Endothelial cell of umbilical vein (primary cell): ENCODE measurements at places on chromosomes 11 and 22. TPM values are rescaled to one million over a fixed set of nuclear protein-coding genes. Genes with fewer than 3 reads are reported as not detected.

- DNase-seq, result peak; percentile 27
Measured at GRCh38 chr22:45632791-45633515, 38.7 kb upstream of the ATXN10 start.

DNA sequence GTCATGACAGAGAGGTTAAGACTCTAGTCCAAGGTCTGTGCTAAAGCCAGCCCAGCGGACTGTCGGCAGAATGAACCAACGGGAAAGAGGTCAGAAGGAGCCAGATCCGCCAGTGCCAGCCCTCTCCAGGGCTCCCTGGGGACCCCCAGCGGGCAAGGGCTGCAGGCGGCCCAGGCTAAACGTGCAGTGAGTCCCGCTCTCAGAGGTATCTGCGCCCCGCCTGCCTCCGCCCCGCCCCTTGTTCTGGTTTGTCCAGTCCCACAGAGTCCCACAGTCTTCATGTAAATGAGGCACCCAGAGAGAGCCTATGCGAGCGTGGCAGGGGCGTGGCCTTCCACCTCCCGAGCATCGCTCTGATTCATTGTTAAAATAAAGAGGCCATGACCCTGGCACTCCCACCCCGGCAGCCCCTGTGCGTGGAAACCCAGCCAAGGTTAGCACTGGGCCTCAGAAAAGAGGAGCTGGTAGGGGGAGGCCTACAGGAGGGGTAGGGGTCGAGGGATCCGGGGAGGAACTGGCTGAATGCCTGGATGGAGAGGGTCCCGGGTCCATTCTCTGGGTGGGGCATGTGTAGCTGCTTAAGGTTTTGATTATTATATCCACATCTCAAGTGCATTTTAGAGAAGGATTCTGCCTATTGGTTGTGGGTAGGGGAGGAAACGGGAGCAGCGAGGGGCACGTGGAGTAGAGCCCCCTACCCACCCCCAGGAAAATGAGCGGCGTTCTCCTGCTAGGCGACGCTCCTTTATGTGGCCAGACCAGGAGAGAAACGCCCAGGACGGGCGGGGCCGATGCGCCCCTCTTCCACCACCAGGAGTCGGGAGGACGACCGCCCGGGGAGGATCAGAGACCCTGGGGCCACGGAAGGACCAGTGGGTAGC lies at the start of gene TRIOBP:
TRIOBP (plus strand) TSS at position 392 of the 881 bp plus-strand sequence. CDS start 4,318 bp downstream, outside the sequence.
- peak; percentile 96 for DNase-seq

DNA sequence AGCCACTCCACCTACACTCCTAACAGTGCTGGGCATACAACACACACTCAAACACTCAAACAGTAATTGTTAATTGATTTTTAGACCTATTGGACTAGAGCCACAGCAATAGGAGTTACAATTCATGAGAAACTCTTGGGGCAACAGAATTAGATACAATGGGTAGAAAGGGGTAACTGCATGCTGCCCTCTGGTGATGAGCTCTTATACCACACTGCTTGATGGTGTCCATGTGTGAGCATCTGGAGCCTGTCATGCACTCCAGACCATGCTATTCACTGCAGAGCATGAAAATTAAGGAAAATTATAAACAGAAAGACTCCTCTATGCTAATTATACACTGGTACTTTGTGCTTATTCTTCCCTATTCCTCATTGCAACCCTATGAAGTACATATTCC lies 975.5 kb upstream of the CCDC90B start:
- DNase-seq, result no peak

RIMBP3B gene
- not detected in 2 replicates for polyA plus RNA-seq

- DNase-seq, result no peak
Measured at GRCh38 chr22:49994361-49995040, 18.1 kb downstream of the IL17REL start.

- no peak for DNase-seq
Measured at GRCh38 chr11:117908109-117908895, 20.9 kb downstream of the TMPRSS13 start.

GRCh38 chr11:70306586-70307033 lies 36.1 kb downstream of the PPFIA1 start:
- peak; percentile 56 for DNase-seq

GRCh38 chr22:30386608-30386959 lies 627 bp downstream of the RNF215 start:
- no peak for DNase-seq

- DNase-seq, result no peak
Measured at GRCh38 chr11:23405350-23405937, 545.2 kb upstream of the CCDC179 start.

APOA5 gene
- polyA plus RNA-seq, result not detected in 2 replicates

- peak; percentile 65 for DNase-seq
Measured at GRCh38 chr11:26331911-26332571, at the start of gene ANO3. TSS of gene ANO3 (plus strand) at chr11:26332130. CDS start at chr11:26332276, 146 bp downstream.

OR8U1 gene
- polyA plus RNA-seq, result not detected in 2 replicates

DNA sequence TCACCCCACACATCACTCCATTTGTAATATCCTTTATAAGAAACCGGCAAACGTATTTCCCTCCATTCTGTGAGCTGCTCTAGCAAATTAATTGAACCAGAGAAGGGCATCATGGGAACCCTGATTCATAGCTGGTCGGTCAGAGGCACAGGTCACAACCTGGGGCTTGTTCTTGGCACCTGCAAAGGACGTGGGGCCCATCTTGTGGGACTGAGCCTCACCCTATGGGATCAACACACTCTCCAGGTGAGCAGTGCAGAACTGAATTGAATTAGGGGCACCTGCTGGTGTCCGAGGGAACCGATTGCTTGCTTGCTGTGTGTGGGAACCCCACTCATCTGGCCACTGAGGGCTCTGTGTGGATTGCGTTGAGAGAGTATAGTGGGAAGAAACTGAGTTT lies 145.3 kb downstream of the CTTN start:
- no peak for DNase-seq

- peak; percentile 36 for DNase-seq
Measured at GRCh38 chr22:22692707-22693530, 48.5 kb downstream of the GGTLC2 start.

GRCh38 chr11:134207538-134208239 lies 16.1 kb downstream of the NCAPD3 start:
- peak; percentile 10 for DNase-seq

DNA sequence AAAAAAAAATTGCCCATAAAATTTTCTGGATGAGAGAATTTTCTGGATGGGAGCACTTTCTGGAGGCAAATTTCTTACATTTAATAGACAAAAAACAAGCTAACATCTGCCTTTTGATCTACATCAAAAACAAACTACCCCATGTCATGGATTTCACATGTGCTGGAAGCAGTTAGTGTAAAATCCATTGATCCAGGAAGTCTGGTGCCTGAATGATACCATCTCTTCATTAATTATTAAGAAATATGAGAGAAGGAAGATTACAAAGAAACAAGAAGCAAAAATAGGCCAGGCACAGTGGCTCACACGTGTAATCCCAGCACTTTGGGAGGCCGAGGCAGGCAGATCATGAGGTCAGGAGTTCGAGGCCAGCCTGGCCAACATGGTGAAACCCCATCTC lies 53.2 kb upstream of the FAM181B start:
- peak; percentile 15 for DNase-seq

DNA sequence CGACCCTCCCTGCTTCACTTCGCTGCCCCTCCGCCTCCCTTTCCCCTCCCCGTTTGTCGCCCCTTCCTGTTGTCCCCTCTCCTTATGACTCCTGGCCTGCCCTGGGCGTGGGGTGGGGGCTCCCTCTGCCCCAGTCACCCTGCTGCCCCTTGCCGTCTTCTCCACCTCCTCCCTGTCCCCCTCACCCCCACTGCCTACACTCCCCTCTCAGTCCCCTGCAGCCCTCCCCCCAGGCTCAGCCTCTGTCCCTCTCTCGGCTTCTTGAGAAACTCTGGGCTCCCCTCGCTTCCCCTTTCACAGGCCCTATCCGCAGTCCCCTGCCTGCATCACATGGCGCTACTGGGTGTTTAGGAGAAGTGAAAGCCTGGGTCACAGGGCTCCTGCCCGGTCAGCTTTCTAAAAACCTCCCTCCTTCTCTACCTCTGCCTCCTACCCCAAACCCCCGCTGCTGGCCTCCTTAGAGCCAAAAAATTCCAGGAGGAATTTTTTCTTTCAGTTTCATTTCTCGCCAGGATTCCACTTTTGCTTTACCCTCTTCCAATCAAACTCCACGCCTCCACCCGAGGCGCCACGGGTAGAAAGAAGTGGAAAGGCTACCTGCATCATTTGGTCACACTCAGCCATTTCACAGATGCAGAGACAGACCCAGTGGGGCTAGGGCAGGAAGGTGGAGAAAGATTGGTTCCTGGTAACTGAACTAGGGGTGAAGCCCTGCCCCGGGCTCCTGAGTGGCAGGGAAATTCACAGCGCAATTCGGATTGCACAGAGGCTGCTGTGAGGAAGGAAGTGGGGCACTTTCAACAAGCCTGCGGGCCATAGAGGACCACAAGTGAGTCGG lies at the start of gene SLC15A3:
SLC15A3 (minus strand) TSS at position 273 of the 838 bp plus-strand sequence. CDS start 625 bp downstream, outside the sequence.
- DNase-seq, result peak; percentile 37

DNA sequence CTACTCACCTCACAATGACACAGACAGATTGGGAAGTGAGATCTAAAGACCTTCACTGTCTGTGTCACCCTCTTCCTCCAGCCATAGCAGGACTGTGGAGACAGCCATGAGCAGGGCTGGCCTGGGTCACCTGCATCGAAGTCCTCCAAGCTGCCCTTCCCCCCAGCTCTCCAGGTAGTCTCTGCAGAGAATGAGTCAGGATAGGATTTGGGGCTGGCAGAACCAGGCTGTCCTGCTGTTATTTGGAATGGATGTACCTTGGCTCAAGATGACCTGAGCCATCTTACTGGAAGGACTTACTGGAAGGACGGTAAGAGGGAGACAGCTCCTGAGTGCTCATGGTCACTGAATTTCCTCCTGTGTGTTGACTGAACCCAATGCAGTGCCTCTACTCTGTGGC lies 29.2 kb downstream of the GGTLC2 start:
- DNase-seq, result no peak

GRCh38 chr11:33234397-33235190 lies 22.6 kb upstream of the HIPK3 start:
- DNase-seq, result peak; percentile 87

DNA sequence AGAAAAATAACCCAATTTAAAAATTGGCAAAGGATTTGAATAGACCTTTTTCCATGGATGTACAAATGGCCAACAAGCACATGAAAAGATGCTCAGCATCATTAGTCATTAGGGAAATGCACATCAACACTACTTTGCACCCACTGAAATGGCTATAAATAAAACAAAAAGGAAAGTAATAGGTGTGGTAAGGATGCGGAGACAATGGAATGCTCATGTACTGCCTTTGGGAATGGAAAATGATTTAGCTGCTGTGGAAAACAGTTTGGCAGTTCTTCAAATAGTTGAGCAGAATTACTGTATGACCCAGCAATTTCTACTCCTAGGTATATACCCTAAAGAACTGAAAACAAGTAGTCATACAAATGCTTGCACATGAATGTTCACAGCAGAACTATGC lies 37.4 kb downstream of the LARGE2 start:
- no peak for DNase-seq
